Natural killer cell (primary cell): ENCODE measurements at places on chromosomes 5 and 9. TPM values are rescaled to one million over a fixed set of nuclear protein-coding genes. Genes with fewer than 3 reads are reported as not detected.

FAM221B gene
- total RNA-seq = not detected

GPR151 gene
- total RNA-seq = not detected

BASP1 gene
- 2.5 TPM for total RNA-seq

PRLR gene
- total RNA-seq = 0.05 TPM

GRCh38 chr5:93582677-93583438, at the start of gene NR2F1:
Gene NR2F1, plus strand, starts transcription at chr5:93583222. Its CDS starts 1,802 bp downstream, at chr5:93585024.
- peak; percentile 46 for DNase-seq

DNA sequence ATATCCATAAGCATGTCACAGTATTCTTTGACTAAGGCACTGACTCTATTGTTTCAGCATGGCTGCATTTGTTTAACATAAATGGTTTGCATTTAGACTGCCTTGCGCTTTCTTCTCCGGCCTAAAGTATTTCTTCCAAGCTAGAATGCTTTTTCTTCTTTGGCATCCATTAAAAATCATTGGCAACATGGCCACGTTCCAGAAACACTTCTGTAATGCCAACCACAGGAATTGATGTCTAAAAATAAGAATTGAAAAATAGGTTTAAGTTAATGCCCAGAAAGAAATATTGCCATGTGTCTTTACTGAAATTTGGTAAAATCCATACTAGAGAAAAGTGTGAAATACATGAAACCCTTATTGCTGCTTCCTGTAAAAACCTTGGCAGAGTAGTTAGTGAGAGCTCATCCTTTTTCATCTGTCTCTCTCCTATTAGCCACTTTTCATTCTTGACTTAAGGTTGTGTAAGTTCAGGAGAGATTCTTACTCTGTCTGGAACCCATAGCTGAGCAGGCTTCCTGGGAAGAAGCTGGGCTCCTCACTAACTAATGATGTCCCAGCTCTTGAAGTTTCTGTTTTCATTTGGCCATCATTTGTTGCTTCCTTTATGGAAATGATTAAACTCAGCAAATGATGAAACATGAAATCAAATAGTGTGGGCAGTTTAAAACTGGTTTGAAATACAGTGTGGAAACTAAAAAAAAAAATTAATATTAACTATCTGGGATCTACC, 58.2 kb upstream of the RPS23 start:
- no peak for DNase-seq

GRCh38 chr9:133991964-133992779, at the start of gene VAV2:
Gene VAV2, minus strand, starts transcription at chr9:133992324. Its CDS starts 46 bp downstream, at chr9:133992278.
- DNase-seq = peak; percentile 65

- DNase-seq = no peak
Observed at GRCh38 chr5:149254506-149254905, 17.2 kb upstream of the AFAP1L1 start.

DNA sequence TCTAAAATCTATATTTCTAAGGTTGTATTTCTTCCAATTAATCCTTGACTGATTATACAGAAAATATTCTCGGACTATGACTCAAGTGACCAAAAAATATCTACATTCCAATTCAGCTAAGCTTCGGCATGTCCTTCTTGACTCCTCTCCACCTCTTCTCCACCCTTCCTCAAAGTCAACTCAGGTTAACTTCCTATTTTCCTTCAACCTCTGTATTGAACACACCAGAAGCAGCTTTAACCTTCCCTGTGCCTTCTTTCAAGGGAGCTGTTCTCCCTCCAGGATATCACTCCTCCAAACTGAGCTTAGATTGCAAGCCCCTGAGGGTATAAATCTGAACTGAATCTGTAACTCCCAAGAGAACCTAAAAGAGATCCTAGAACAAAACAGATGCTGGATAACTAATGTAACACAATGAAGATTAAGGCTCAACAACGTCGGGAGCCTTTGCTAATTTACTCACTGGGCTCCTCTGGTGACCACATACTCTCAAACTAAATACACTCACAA, 1.1 kb downstream of the SLCO4C1 start:
- DNase-seq = peak; percentile 2

- DNase-seq = no peak
Observed at GRCh38 chr5:164319161-164319560, 813.7 kb downstream of the MAT2B start.

GRCh38 chr5:125408448-125409233, 662.2 kb upstream of the ZNF608 start:
- no peak for DNase-seq

- no peak for DNase-seq
Observed at GRCh38 chr9:134689321-134690181, 47.9 kb downstream of the COL5A1 start.

DNA sequence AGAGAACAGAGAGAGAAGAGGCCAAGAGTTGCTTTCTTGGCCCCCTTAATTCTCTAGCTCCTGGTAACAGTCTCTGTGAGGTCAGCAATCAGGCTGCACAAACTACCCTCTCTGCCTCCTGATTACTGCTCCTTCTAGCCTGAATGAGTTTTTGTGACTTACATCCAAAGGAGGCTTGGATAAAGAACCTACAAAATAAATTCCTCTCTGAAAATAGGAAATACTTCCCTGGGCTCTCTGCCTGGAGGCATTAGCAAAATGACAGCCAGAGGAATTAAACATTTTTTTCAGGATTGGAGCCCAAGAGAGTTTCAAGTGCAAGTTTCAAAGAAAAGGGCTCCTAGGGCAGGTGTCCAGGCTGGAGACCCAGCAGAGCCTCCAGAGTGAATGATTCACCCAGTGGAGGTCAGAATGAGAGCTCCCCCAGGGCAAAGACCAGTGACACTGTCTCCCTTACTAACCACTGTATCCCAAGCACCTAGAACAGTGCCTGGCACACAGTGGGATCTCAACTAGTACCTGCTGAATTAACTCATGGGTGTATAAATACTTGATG, 162.5 kb downstream of the SPOCK1 start:
- no peak for DNase-seq

DNA sequence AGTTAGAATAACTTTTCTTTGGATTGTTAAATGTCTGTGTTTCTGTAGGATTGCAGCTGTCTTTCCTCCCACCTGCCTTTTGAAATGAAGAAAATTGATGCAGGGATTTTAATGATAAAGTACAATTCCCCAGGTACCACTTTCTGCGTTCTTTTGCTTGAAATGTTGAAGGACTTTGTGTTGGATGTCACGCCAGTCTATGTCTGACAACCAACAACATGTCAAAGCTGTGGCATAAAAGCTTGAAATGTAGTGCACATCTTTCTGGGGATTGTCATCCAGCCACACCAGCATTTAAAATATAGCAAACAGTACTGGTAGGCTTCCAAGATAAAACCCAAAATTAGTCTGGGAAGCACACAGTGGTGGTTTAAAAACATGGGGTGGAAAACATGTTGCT, 381.4 kb downstream of the TMEM161B start:
- DNase-seq = no peak

DNA sequence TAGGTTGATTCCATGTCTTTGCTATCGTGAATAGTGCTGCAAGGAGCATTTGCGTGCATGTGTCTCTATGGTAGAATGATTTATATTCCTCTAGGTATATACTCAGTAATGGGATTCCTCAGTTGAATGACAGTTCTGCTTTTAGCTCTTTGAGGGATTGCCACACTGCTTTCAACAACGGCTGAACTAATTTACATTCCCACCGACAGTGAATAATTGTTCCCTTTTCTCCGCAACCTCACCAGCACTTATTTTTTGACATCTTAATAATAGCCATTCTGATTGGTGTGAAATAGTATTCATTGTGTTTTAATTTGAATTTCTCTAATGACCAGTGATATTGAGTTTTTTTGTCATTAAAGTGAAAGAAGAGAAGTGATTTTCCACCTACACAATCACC, 18.5 kb downstream of the IFNA5 start:
- no peak for DNase-seq

GRCh38 chr5:96315431-96315830, 117.6 kb downstream of the PCSK1 start:
- no peak for DNase-seq

DNA sequence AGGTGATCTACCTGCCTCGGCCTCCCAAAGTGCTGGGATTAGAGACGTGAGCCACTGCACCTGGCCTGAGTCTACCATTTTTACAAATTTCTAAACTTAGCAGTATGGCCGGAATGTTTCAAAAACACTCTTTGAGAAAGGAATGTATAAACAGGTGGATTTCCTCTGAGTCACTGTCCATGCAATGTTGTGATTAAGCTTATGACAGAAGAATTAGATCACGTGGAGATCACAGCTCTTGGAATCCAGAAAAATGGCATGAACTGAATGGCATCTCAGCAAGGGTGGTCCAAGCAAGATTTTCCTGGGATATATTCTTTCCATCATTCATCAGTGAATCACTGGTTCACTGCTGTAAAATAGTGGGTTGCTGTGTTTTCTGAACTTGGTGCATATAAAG, 865.0 kb downstream of the PTPRD start:
- no peak for DNase-seq

GRCh38 chr5:122515709-122516431, 203.8 kb downstream of the SNCAIP start:
- DNase-seq = peak; percentile 32

DNA sequence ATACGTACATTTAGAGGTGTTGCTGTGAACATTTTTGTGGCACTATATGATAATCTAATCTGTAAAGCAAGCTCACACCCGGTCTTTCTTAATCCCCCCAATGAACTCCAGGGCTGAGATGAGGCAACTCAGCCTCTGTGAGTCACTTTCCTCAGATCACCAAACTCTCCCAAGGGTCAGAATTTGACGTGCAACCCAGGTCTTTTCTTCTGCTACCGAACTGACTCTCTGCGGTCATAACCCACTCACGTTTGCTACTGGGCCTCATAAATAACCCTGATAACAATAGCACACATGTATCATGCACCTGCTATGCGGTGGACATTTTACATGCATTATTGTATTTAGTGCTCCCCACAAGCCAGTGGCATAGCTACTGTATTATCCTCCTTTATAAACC, 153.1 kb downstream of the DROSHA start:
- no peak for DNase-seq

DNA sequence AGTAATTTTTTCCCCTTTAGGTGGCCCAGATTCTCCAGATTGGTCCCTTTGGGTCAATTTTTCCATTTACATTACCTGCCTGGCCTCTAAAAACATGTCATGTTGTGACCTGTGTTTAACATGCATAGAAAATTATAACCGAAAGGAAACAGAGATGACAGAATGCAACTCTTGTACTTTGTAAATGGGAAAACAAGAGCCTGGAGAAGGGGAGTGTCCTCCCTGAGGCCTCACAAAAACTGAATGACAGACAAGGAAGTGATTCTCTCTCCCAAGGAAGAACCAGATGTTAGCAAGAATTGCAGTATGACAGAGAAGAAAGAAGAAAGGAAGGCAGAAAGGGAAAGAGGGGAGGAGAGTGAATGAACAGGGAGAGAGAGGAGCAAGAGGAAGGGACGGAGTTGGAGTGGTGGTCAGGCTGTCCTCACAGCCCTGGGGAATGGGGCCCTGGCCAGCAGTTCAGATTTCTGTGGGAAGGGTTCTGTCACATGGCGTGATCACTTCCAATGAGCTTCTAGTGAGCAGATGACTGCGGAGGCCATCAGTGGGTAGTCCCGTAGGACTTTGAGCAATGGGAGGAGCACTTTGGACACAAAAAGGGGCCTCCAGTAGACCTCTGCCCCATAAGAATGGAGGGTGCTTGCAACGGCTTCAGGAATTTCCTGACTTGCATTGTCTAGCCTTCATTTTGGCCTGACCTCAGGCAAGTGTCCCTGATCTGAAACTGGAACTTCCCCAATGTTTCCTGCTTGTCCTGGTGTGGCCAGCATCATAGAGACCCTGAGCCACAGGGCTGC, 31.6 kb downstream of the ABLIM3 start:
- no peak for DNase-seq

DNA sequence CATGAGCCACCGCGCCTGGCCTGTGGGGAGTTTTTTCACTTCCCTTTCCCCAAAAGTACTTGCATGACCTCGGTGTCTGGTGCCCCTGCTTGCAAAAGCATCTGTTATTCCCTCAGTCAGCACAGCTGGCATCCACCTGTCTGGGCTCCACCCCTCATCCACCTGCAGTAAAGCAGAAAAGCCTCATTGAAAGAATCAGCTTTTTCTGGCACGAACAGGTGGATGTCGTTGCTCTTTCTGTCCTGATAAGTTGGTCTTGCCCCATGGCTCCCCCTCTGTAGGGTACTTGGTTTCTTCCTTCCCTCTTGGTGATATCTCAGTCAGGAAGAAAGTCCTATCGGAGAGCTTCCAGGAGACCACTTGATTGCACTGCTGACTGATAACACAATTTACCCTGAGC, 37.4 kb downstream of the WWC1 start:
- DNase-seq = no peak

DNA sequence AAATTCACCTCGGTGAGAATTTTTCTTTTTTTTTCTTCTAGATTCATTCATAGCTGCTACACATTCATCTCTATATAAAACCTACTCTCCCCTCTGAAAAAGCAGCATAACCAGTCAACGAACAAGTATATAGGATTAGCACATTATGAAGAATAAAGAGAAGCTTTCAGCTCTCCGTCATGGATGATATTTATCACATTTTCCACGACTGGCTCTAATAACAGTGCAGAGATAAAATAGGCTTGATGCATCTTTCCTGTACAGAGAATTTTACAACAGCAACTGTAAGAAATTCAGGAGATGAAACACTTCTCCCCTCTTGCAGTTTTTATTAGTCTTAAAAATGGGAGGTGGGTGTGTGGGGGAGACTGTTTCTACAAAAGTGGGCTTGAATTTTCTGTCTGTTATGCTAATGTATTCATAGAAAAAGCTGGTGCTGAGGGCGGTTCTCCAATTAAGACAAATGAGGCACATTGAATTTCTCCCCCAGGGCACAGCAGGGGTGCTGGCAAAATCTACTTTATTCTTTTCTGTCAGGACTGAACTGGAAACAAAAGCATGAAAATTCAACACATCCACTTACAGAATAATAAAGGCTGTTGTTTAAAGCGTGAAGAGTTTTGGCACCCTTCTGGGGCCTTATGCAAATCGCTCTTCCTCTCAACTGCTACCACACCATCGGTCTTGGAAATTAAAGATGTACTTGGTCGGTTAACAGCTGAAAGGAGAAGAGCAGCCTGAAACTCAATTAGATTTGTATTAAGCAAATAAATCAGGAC, 233.9 kb upstream of the ZNF608 start:
- no peak for DNase-seq

GRCh38 chr9:16184964-16185646, 632.3 kb downstream of the CCDC171 start:
- no peak for DNase-seq

DNA sequence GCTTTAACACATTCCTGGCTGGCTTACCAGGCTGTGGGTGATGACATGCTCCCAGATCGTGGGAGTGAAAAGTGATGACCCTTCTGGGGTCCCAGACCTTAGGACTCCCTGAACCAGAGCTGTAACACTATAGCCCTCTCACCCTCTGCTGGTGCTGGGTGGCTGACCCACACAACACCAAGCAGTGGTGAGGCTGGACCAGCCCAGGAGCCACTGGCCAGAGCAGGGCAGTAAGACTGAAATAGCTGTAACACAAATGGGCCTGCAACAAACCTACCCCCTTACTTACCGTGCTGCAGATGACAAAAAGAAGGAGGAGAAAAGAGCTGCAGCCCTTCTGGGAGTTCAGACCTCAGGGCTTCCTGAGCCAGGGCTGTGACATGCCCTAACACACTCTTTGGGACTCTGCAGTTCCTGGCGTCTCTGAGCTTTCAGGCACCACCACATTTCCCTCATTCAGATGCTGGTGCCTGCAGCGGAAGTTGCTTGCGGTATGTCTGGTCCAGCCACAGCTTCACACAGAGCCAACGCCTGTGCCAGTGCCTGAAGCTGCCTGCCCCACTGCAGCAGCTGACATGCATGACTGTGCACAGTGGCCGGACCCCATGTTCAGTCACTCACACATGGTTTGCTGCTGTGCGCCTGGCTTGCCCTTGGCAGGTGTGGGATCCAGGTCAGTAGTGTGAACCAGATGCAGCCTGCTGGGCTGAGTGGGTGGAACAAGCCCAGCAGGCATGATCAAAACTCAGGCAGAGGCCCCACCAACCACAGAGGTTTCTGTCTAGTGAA, 1247.4 kb downstream of the EFNA5 start:
- no peak for DNase-seq

- DNase-seq = no peak
Observed at GRCh38 chr9:133977421-133978201, 14.5 kb downstream of the VAV2 start.
